ENCODE measurements at places on chromosomes 3 and 15.

DNA sequence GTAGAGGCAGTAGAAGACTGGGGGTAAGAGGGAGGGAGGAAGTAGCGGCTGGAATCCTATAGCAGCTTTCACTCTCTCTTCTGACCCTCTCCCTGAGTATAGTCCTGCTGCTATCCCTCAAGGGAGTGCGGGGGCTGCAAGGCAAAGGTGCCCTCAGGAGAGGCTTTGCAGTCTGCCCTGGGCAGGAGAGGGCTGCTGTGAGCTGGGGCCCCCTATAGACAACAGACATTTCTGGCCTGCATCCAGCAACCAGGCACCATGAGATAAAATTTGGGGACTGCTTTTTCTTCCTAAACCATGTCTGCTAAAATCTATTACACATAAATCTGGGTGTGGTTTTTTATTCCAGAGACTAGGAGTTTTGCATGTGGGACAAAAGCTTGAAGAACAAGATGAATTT lies 48.0 kb downstream of the SACM1L start:
- no peak overlapping the region for H3K4me3 ChIP-seq
- peaks cover 20% of the 10 kb centered on the region for H3K4me1 ChIP-seq
- peaks cover 73% of the 10 kb centered on the region for H3K36me3 ChIP-seq
- DNase-seq, result no peak
- H3K27me3 ChIP-seq, result no peaks in the 10 kb centered on the region

GRCh38 chr3:93906245-93906644 lies 67.5 kb downstream of the PROS1 start:
- no peak for DNase-seq
- no peaks in the 10 kb centered on the region for H3K27me3 ChIP-seq
- H3K36me3 ChIP-seq, result no peaks in the 10 kb centered on the region
- no peak overlapping the region for H3K27ac ChIP-seq
- no peaks in the 10 kb centered on the region for H3K4me1 ChIP-seq
- H3K4me3 ChIP-seq, result no peak overlapping the region

DNA sequence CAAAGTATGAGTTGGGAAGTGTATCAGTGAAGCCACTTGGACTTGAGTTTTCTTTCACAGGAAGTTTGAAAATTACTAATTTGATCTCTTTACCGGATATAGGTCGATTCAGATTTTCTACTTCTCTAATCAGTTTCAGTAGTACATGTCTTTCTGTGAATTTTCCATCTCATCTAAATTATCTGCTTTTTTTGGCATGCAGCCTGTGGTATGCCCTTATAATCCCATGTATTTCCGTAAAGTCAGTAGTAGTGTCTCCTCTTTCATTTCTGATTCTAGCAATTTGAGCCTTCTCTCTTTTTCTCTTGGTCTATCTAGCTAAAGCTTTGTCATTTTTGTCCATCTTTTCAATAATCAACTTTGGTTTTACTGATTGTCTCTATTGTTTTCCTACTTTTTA lies 168.4 kb upstream of the UBE2E1 start:
- no peak overlapping the region for H3K27ac ChIP-seq
- no peaks in the 10 kb centered on the region for H3K4me1 ChIP-seq

- no peak overlapping the region for H3K27ac ChIP-seq
- H3K4me3 ChIP-seq, result no peak overlapping the region
- DNase-seq, result no peak
- no peaks in the 10 kb centered on the region for H3K4me1 ChIP-seq
Observed at GRCh38 chr15:57599296-57599810, 7.6 kb downstream of the MYZAP start.

GRCh38 chr3:49720855-49721595 lies 1.5 kb upstream of the AMIGO3 start:
- peak overlapping the region; percentile 56 for H3K27ac ChIP-seq
- H3K36me3 ChIP-seq, result peaks cover 26% of the 10 kb centered on the region
- H3K4me3 ChIP-seq, result no peak overlapping the region

DNA sequence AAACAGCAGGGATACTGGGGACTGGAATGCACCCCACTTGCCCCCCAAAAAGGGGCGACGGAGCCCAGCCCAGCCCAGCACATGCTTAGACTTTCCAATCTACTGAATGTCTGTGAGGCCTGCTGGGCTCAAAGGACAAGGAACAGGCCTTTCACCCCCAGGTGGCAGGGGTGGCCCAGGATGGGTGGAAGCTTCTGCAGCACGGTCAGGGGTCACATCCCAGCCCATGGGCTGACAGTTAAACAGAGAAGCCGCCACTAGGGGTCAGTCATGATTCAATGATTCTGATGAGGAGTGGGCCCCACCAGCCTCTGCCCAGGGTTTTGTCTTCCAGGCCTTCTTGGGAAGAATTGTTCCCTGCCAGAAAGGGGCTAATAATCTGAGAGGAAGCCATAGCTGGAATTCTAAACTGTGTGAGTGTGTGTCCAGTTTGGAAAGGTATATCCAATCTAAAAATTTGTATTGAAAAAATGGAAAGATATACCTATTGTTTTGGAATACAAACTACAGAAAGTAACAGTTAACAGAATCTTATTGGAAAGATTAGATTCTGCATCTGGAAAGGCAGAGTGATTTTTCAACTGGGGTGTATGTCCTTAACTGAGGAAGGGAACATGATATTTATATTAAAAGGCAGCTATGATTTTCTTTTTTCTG lies 2.2 kb downstream of the CHRNB4 start:
- no peaks in the 10 kb centered on the region for H3K36me3 ChIP-seq
- H3K4me3 ChIP-seq, result no peak overlapping the region
- peaks cover 15% of the 10 kb centered on the region for H3K4me1 ChIP-seq
- H3K27ac ChIP-seq, result no peak overlapping the region
- DNase-seq, result peak; percentile 68
- H3K27me3 ChIP-seq, result peaks cover 59% of the 10 kb centered on the region

GRCh38 chr3:52350416-52350815 lies 34.3 kb downstream of the DNAH1 start:
- peaks cover 5% of the 10 kb centered on the region for H3K36me3 ChIP-seq
- DNase-seq, result no peak
- no peak overlapping the region for H3K27ac ChIP-seq
- H3K4me1 ChIP-seq, result no peaks in the 10 kb centered on the region
- H3K4me3 ChIP-seq, result no peak overlapping the region
- H3K27me3 ChIP-seq, result no peaks in the 10 kb centered on the region

DNA sequence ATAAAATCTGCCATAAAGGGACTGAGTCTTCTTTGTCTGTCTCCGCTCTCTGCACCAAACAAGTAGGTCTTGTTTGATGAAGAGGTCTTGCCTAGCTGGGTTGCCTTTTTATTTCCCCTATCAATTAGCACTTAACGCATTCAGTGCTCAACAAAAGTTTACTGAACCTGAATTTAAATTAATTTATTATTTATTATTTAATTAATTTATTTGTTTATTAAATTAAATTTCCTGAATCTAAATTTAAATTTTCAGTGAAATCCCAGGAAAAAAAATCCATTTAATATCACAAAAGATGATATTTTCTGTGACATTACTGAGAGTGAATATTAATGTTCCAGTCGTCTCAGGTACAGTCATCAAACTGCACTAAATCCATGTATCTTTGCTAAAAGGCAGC lies 164.9 kb upstream of the AGTR1 start:
- H3K27me3 ChIP-seq, result no peaks in the 10 kb centered on the region
- no peak overlapping the region for H3K4me3 ChIP-seq
- no peak for DNase-seq
- H3K27ac ChIP-seq, result no peak overlapping the region
- no peaks in the 10 kb centered on the region for H3K4me1 ChIP-seq

Measured in activated naive CD4-positive, alpha-beta T cell treated with anti-CD3 and anti-CD28 coated beads, Interleukin-2, amount 10 ng/mL, durations not matched to agents 7 days and 5 days (primary cell).